G401 (cell line): ENCODE measurements at places on chromosomes 5 and 9. TPM values are rescaled to one million over a fixed set of nuclear protein-coding genes. Genes with fewer than 3 reads are reported as not detected.

PCSK5 gene
- total RNA-seq, result 4.9 and 5.3 TPM in 2 replicates

NHP2 gene
- 280 and 288 TPM in 2 replicates for total RNA-seq

- DNase-seq, result no peak
Measured at GRCh38 chr5:98168871-98169270, 604.6 kb upstream of the RGMB start.

PLAC8L1 gene
- not detected in 2 replicates for total RNA-seq

DNA sequence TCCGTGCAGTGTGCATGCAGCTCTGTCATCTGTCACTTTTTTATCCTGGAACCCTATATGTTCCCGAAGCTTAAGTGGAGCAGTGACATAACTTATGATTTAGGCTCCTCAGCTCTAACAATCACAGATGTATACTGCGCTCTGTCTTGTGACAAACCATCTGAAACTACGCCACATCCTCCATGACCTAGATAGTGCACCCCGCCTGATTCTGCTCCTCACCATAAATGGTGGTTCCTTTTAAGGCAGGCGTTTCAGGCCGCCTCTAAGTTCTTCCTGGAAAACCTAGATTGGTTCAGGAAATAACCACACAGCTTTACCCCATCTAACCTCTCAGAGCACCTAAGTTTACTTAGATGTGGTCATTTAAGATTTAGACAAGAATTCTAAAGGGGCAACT, 372.0 kb downstream of the CDH10 start:
- DNase-seq, result no peak

DNA sequence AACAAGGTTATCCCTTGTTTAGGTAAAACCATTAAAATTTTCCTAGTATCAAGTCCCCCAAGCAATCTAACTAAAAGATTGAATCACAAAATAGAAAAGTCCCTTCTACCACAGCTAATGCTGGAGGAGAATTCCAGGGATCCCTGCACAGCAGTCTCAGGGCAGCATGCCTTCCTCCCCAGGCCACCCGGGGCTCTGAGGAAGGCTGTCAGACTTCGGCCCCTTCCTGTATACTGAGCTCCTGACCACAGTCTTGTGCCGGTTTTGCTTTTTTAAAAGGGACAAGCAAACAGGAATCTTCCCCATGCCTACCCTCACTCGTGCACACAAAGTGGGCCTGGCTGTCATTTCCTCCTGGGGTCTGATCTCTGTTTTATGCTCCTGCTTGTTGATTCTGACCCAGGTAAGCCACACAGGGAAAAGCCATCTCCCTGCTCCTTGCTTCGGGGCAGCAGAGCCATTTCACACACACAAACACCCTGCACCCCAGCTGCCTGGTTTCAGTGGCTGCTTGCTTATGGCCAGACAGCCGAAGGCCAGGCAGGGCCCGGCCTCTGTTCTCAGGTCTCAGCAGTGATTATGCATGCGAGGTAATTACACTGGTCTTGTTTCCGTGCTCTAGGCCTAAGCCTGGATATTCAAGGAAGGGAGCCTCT, 211.9 kb downstream of the NXNL2 start:
- no peak for DNase-seq

- no peak for DNase-seq
Measured at GRCh38 chr5:6482735-6483134, 34.1 kb downstream of the UBE2QL1 start.

GRCh38 chr9:81456431-81457006, 232.8 kb downstream of the TLE1 start:
- no peak for DNase-seq

DNA sequence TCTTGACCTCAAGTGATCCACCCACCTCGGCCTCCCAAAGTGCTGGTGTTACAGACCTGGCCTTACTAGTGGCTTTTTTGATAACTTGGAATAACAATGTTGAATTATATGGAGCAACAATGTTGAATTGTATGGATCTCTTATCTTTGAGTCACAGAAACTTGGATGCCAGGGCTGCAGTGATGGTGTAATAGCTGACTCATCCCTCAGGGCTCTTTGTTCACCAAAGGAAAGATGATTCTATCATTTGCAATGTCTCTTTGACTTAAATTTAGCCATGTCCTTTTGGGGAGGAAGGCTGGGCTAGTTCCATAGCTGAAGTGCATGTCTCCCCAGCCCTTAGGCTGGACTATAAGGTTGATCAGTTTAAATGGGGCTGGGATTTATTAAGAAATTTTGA, 172.3 kb downstream of the PDZD2 start:
- no peak for DNase-seq
